ENCODE measurements at places on chromosomes 12 and 14. TPM values are rescaled to one million over a fixed set of nuclear protein-coding genes. Genes with fewer than 3 reads are reported as not detected.
A peak's percentile ranks its signal among the peaks of the same experiment; 100 is the strongest.

Gene TMEM119
- total RNA-seq, result not detected

DNA sequence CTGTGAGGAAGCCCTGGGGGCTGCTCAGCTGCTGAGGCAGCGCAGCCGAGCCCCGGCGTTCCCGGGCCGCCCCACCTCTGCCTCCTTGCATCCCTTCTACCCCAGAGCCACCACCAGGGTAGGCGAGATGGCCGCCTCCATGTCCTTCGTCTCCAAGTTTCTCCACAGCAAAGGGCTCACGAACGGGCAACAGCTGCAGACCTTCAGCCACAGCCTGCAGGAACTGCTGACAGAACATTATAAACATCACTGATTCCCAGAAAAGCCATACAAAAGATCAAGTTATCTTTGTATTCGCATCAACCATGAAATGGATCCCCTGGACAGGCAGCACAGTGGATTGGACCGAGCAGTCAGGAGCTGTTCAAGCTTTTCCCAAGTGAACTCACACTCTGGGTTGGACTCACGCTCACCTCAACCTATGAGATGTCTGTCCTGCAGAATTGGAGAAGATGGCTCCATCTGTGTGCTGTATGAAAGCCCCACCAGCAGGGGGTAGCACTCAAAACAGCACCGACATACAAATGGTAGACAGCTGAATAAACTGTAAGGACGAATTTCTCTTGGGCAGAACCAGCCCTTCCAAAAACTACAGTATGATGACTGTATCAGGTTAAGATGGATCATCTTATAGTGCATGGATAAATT is 19.4 kb upstream of the A2M start:
- H3K36me3 ChIP-seq, result no peaks in the 10 kb centered on the region
- DNase-seq, result no peak
- H3K27ac ChIP-seq, result no peak overlapping the region
- H3K4me3 ChIP-seq, result no peak overlapping the region

DNA sequence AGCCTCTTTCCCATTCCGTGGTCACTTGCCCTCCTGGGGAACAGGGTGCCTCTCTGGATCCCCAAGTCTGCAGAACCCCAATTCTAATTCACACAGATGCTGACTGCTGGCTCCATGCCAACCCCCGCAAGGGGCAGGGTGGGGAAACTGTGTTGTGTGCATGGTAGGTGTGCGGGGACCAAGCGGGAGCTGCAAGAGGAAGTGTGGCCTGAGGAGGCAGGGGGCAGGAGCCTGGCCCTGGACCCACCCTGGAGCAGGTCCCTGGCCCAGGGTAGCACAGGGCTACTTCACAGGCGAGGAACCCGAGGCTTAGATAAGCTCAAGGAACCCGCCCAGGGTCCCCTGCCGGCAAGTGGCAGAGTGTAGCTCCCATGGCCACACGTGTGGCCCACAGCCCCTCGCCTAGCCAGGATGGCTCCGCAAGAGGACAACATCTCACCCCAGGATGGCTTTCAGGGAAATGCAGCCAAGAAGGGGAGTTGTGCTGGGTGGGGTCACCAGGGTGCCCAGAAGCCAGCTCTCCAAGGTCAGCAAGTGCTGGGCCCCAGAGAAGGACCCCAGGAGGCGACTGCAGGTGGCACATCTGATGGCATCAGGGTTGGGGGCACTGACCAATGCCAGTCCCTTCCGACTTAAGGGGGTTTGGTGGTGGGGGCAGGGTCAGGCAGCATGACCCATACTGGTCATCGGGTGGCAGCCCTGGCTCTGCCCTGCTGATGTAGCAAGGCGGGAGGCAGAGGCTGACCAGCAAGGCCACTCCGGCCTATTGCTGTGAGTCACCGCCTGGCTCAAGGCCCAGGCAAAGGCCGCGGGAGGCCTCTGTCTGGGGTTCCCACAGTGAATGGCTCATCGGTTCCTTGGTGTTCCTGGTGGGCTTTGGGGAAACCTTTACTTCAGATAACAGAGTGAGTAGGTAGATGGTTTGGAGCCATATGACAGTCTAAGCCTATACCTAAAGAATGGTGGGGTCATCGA is 37.3 kb upstream of the EML1 start:
- H3K4me1 ChIP-seq, result peaks cover 42% of the 10 kb centered on the region
- DNase-seq, result peak; percentile 57
- H3K27ac ChIP-seq, result no peak overlapping the region
- H3K27me3 ChIP-seq, result no peaks in the 10 kb centered on the region
- H3K4me3 ChIP-seq, result no peak overlapping the region

GRCh38 chr14:50056435-50056834 is 59.9 kb downstream of the VCPKMT start:
- H3K27me3 ChIP-seq, result no peaks in the 10 kb centered on the region
- H3K36me3 ChIP-seq, result no peaks in the 10 kb centered on the region
- H3K4me3 ChIP-seq, result no peak overlapping the region
- no peak overlapping the region for H3K27ac ChIP-seq
- DNase-seq, result no peak

Data from gastrocnemius medialis (tissue), 4 donors.